Mesenteric fat pad (tissue), 1 donor: ENCODE measurements at places on chromosomes 12 and 14.

DNA sequence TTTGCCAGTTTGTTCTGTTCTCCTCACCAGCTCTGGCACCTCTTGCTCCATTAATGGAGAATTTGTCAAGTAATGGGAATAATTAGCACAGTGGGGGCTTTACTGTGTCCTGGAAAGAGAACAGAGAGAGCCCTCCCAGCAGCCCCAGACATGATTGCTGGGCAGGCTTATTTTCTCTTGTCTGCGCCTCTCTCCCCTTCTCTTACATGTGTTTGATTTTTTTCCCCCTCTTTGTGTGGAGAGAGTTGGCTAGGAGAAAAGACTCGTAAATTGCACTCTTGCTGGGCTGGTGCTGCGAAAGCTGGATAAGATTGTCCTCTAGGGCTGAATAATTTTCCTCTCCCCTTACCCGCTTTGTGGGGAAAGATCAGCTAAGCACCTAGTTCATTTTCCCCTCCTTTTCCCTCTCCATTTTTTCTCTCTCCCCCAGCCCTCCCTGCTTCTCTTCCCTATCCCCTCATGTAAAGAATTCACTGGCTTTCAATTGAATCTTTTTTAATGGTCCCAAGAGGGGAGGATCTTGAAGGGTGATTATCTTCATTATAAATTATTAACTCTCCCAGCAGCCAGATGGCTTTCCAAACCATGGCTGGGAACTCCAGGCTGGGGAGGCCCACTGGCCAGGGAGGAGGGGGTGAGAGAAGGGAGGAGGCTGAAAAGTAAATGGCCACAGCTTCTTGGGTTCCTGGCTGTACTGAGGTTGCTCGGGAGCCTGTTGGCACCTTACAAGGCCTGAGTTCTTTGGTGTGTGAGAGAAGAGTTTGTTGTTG lies 62.2 kb downstream of the NRXN3 start:
- no peak for DNase-seq

GRCh38 chr12:75623631-75624154 lies 112.3 kb upstream of the KRR1 start:
- DNase-seq, result no peak

DNA sequence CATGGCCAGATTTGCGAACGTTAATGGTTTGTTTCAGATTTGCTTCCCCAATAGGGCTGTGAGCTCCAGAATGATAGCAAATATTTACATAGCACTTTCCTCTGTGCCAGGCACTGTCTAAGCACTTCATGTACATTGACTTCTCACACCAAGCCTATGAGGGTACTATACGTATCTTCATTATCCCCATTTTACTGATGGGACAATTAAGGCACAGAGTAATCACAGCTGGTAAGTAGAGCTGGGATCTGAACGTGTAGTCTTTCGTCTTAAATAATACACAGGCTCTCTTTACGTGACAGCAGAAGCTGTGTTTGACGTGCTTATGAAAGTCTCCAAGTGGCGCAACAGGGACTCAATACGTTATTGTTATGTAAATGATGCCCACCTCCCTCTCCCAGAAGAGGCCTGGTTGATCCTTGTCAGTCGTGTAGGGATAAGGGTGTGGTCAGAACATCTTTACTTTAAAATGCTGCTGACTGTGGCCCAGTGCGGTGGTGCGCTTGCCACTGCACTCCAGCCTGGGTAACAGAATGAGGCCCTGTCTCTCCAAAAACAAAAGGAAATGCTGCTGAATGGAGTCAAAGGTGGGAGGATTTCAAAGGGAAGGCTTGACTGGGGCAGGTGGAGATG lies 66.3 kb upstream of the TCL1B start:
- no peak for DNase-seq

GRCh38 chr12:15942475-15942874 lies 31.3 kb downstream of the DERA start:
- no peak for DNase-seq

DNA sequence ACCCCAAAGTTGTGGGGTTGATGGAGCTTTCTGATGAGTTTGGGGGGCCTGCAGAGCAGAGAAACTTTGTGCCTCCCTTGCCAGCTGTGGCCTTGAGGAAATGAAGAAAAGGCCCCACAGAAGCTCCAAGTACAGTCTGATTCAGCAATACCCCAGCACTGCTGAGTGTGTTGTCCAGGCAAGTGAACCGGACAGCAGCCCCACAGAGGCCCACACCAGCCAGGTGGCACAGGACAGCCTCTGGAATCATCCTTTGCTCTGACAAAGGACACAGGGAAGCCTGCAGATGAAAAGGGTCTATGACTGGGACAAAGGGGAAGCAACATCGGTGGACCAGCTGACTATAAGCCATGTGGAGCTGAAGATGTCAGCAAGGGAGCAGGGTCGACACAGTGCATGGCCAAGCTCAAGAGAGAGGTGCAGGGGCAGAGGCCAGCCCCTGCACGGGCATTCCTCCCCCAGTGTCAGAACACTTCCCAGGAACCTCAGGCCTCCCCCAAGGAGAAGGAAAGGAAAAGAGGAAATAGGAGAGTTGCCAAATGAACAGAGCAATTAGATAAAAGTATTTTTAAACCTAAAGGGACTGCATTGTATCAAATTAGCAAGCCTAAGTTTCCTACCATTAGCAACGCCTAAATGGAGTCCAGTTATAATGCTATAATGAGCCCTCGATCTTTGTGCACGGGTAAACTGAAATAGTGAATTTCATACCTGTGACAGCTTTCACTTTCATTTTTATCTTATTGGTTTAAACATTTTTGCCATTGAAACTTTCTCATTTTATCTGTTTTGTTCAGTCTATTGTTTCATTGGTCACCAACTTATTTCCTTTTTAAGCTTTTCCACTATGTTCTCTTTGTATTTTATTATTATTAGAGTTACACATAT lies 46.3 kb upstream of the PTGDR start:
- DNase-seq, result no peak

DNA sequence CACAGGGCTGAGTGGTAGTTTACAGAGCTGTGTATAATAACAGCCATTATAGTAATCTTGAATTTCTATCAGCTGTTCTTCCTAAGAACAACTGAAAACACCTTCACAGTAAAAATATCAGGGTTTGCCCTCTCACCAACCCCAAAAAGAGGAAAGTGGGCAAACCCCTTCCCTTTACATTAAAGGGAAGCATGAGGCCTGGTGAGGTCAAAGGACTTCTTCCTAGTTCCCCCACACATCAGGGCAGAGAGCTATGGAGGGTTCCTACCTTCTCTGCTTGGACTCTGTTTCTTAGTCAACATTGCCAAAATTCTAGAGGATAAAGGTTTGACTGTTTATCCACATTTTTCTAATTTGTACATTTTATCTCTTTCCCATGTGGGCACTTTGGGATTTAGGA lies 4.4 kb upstream of the RPAP3 start:
- DNase-seq, result no peak

- DNase-seq, result no peak
Measured at GRCh38 chr14:30564868-30565248, 5.9 kb downstream of the G2E3 start.

GRCh38 chr12:46027172-46027571 lies 36.8 kb upstream of the SCAF11 start:
- DNase-seq, result no peak
